Colonic mucosa (tissue), 4 donors: ENCODE measurements at places on chromosomes 7 and 10. TPM values are rescaled to one million over a fixed set of nuclear protein-coding genes. Genes with fewer than 3 reads are reported as not detected.

- peak; percentile 74 for DNase-seq
Observed at GRCh38 chr10:59865101-59865500, 41.3 kb downstream of the CCDC6 start.

The LMOD2 gene
- total RNA-seq = not detected

The RBP3 gene
- not detected for total RNA-seq

- DNase-seq = no peak
Observed at GRCh38 chr7:29445736-29446135, 117.9 kb upstream of the PRR15 start.

DNA sequence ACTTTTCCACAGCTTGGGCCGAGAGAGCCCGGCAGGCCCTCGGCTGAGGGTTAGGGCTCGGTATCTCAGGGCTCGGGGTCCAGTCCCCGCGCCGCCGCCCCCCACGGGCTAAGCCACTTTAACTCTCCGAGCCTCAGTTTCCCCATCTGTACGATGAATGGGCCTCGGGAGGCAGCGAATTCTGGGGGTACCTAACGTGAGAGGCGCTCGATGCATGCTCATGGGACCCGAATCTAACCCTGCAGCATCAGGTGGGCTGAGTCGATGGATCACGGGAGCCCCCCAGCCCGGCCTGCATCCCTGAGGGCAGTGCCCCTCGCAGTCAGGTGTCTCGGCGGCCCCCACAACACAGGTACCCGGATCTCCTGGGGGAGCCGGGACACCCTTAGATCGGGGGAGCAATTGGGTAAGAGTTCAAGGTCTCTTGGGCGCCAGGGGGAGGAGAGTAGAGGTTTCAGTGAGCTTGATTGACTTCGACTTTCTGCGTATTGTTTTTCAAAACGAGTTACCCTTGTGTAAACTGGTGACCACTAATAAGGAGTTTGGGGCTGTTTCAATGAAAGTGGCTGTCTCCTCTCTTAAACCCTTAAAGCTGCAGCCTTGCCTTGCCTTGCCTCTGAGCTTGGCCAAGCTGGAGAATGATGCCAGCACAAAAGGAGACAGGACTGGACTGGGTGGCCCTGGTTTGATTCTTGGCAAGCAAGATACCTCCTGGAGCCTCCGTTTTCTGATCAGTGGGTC lies 631 bp downstream of the POR start:
- DNase-seq = peak; percentile 41

- no peak for DNase-seq
Observed at GRCh38 chr7:64667311-64667710, 1.4 kb downstream of the ZNF107 start.

The CALHM3 gene
- total RNA-seq = not detected

The TMEM270 gene
- total RNA-seq = not detected

- no peak for DNase-seq
Observed at GRCh38 chr7:104208421-104208780, 588 bp upstream of the ORC5 start.

DNA sequence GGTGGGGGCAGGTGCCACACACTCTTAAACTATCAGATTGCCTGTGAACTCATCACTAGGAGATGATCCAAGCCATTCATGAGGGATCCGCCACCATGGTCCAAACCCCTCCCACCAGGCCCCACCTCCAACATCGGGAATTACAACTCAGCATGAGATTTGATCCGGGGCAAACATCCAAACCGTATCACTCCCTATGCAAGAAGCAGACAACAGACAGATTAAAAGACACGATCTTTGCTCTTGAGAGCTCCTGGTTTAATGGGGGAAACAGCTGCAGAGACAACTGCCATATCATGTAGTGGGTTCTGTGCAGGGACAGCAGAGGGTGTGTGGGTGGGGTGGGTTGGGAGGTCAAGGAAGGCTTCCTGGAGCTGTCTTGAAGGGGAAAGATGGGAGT lies 123.6 kb downstream of the EMX2 start:
- no peak for DNase-seq

GRCh38 chr10:37826806-37827205 lies 30.6 kb downstream of the ZNF248 start:
- DNase-seq = no peak

GRCh38 chr10:46104071-46104585 lies 58.1 kb upstream of the MSMB start:
- DNase-seq = no peak

DNA sequence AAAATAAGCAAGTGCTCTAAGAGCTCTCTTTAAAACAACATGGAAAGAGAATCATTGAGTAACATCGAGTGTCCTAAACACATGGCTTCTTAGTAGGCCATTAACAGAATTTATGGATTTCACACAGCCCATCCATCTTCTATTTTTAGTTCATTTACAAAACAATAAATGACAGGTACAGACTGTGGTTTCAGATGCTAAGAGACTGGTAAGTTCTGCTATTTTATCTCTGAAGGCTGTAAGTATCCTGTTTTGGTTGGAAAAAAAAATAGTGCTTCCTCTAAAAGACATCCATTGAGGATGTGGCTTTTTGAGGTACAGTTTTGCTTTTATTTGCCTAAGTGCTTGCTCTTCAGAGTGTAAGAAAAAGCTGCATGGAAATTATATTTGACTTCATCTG lies 27.4 kb upstream of the GNAI1 start:
- DNase-seq = no peak

The TUBAL3 gene
- 39.6 TPM for total RNA-seq

GRCh38 chr10:69220507-69220906 lies 375 bp downstream of the HKDC1 start:
- DNase-seq = no peak

GRCh38 chr7:78873117-78873516 lies 580.4 kb downstream of the MAGI2 start:
- DNase-seq = no peak

- no peak for DNase-seq
Observed at GRCh38 chr7:134855442-134855841, 76.0 kb downstream of the CALD1 start.

The SFTPA2 gene
- 14.2 TPM for total RNA-seq

- no peak for DNase-seq
Observed at GRCh38 chr10:70679498-70679897, 7.2 kb downstream of the ADAMTS14 start.

GRCh38 chr10:66591865-66592264 lies 334.0 kb upstream of the LRRTM3 start:
- DNase-seq = no peak

GRCh38 chr7:83546586-83546985 lies 102.4 kb downstream of the SEMA3E start:
- DNase-seq = no peak

DNA sequence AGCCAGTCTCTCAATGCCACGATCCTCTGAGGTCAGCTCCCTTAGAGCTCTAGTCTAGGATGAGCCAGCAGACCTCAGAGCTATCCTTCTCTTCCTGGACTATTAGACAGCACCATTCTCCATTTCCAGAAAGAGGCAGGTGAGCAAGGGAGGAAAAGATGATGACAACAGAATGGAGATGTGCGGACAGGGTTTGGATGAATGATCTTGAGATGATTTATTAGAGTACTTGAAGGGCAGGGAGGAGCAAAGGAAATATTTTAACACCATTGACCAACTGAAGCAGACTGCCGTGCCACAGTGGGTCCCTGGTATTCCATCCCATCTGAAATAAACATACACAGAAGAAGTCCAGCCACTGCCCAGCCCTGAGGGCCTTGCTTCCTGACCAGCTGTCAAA lies 94.3 kb downstream of the CFAP58 start:
- no peak for DNase-seq

The ZC3HAV1 gene
- 33.8 TPM for total RNA-seq

- DNase-seq = no peak
Observed at GRCh38 chr10:15427843-15428414, 56.8 kb upstream of the FAM171A1 start.
